ENCODE measurements at places on chromosomes 5 and 9.

- no peak for DNase-seq
These were observed 400.3 kb downstream of the ICE1 start for GRCh38 chr5:5822729-5823257.

DNA sequence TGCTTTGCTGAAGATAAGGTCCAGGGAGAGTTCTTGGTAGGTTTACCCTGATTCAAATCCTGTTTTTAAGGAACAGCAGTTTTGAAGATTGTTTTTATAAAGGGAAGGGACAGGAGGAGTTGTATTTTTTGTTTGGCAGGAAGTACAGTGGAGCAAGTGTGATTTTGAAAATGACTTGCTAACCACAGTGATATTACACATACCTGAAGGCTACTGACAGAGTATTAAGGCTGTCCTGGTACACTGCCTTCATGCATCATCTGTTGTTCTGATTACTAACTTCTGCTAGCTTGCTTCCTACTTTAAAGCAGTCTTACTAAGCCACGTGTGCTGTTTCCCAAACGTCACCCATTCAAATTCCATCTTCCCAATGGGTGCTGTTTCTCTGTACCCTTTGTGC lies 559.5 kb upstream of the SGCD start:
- DNase-seq = no peak

GRCh38 chr5:42974536-42974935 lies 65.6 kb downstream of the ANXA2R start:
- no peak for DNase-seq

GRCh38 chr5:151476016-151476415 lies 28.6 kb downstream of the SLC36A1 start:
- no peak for DNase-seq

- DNase-seq = no peak
These were observed 30.4 kb downstream of the PRLR start for GRCh38 chr5:35199886-35200285.

GRCh38 chr9:2570615-2571479 lies 50.7 kb upstream of the VLDLR start:
- peak; percentile 90 for DNase-seq

GRCh38 chr5:97162045-97162444 lies 19.6 kb upstream of the LIX1 start:
- DNase-seq = no peak

DNA sequence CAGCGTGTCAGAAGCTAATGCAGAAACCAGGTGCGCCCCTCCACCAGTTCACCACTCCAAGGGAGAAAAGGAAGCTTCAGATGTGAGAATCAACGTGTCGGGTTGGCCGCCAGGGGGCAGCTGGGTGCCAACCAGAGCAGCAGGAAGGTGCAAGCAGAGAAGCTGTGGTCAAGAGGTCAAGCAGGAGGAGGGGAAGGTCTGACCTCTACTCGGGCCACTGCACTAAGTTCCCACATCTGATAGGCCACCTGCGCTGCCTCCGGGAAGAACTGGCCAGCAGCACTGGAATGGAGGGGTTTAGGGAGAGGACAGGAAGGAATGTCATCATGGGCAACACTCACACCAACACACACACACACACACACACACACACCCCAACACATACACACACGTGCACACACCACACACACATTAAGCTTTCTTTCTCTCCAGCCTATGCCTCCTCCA lies 31.4 kb downstream of the ANXA6 start:
- DNase-seq = peak; percentile 77

DNA sequence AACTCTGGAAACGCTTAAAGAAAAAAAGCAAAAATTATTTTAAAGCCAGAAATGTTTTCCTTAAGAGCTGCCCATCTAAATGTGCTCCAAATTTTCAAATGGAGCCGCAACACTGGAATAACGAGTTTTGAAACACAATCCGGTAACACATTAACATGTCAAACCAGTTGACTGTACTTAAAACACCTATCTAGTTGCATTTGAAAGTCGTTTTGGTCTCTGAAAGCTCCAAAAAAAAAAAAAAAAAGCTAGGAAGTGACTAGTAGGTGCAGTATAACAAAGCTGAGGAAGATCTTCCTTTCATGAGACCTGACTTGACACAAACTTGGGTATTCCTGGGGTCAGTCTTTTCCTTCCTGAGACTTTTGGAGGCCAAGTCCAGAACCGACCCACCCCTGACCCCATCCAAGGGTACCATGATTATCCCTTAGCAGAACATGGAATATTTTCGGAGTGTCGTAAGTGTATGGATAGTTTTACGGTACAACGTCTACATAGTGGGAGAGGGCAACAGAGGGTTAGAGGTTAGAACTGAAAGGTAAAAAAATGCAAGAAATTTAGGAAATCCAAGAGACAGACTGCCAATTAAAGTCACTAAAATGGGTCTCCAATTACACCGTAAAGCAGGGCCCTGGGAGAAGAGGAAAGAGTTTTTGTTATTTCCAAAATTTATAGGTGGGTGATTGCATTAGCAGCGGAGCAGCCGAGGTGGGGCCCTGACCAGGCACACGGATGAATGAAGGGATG lies 812 bp downstream of the CETN3 start:
- no peak for DNase-seq

DNA sequence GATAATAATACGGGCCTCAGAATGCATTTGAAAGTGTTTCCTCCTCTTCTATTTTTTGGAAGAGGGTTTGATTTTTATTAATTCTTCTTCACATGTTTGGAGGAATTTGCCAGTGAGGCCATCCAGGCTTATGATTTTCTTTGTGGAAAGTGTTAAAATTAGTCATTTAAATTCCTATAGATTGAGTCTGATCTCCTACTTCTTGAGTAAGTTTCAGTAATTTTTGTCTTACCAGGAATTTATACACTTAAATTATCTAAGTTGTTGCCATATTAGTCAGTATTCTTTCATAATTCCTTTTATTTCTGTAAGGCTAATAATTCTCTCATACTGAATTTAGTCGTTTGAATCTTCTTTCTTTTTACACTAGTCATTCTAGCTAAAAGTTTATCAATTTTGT lies 25.2 kb upstream of the HAPLN1 start:
- no peak for DNase-seq

DNA sequence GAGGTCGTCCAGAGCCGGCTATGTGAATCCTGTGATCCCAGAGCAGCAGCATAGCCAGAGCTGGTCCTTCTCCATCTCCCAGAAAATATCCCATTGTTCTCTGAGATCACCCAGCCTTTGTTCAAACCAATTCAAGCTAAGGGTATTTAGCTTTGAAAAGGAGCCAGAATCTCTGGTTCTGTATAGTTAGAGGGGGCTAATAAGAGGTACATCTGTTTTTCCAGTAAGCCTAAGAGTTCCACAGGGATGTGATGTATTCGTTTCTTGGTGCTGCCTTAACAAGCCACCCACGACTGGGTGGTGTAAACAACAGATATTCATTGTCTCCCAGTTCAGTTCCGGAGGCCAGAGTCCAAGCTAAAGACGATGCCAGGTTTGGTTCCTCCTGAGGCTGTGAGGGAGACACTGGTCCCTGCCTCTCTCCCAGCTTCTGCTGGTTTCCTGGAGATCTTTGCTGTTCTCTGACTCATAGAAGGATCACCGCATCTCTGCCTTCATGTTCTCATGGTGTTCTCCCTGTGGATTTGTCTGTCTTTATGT lies 344.8 kb downstream of the MTRR start:
- no peak for DNase-seq
